Neural progenitor cell (in vitro differentiated cells): ENCODE measurements at places on chromosomes 4 and X. TPM values are rescaled to one million over a fixed set of nuclear protein-coding genes. Genes with fewer than 3 reads are reported as not detected.

DNA sequence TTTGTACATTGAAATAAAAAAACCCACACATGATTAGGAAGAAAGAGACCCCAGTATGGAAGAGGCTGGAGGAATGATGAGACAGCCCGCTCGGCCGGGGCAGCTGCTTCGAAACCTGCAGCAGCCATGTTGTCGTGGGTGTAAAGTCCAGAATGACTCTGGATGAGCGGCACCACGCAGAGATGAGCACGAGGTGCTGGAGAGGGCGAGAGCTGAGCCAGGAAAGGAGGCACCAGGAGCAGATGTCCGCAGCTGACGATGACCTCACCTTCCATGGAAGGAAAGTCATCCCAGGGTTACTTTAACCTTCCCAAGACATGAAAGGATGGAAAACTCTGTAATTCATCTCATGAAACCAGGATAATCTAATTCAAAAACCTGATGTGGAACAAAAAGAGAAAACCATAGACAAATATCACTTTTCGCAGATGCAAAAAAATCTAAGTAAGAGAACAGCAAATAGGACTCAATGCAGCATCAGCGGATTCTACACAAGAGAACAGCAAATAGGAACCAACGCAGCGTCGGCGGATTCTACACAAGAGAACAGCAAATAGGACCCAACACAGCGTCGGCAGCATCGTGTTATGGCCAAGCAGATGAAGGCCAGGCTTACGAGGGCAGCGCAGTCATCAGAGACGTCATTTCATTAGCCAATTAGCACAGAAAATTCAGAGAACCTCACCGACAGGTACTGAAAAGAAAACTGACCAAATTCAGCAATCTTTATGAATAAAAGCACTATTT is 25.9 kb upstream of the SPON2 start:
- H3K27ac ChIP-seq = no peak overlapping the region
- no peak for DNase-seq
- no peaks in the 10 kb centered on the region for H3K27me3 ChIP-seq

DNA sequence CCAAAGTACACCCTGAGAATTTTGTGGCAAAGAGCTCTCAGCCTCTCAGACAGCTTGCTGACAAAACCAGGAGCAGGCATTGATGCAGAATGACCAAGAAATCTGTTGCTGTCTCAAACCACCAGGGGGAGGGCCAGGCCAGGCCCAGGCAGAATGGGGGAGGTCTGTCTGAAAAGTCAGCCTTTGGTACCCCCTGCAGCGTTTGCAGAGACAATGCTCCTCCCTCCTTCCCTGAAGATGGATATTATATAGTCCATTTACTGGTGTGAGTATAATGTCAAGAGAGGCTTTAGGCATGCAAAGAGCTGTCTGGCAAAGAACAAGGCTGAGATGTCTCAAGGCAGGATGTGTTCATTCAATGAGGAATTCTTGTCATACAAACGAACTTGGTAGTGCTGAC is 52.9 kb upstream of the TRPC5OS start:
- no peak overlapping the region for H3K27ac ChIP-seq
- H3K27me3 ChIP-seq = no peaks in the 10 kb centered on the region
- H3K4me3 ChIP-seq = no peak overlapping the region

DNA sequence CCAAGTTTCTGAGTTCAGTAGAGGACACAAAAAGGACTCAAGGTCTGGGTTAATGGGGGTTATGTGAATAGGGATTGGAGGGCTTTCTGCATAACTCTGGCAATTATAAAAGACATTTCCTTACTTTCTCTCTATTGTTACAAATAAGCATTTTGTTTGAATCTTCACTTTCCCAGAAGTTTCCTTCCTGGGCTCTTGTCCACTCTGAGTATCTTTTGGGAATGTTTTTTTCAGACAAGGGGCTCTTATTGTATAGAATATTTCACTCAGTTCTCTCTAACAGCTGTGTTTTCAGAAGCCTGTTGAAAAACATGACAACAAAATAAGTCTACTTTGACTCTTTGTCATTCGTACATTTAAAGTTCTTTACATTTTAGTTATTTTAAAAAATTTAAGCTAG is 57.6 kb upstream of the MAP9 start:
- DNase-seq = no peak
- no peaks in the 10 kb centered on the region for H3K36me3 ChIP-seq
- no peaks in the 10 kb centered on the region for H3K27me3 ChIP-seq

- no peaks in the 10 kb centered on the region for H3K27me3 ChIP-seq
- no peak overlapping the region for H3K27ac ChIP-seq
- no peaks in the 10 kb centered on the region for H3K36me3 ChIP-seq
- H3K4me1 ChIP-seq = no peaks in the 10 kb centered on the region
- DNase-seq = no peak
These were observed 345.3 kb upstream of the BMP3 start for GRCh38 chr4:80685214-80685613.

Gene MFAP3L
- 30.7 and 35.5 TPM in 2 replicates for total RNA-seq

Gene TEX11
- 0.03 TPM in 1 of 2 replicates, not detected in the other for total RNA-seq

Gene FGFBP1
- not detected in 2 replicates for total RNA-seq
